ENCODE measurements at places on chromosomes 5 and 9.

DNA sequence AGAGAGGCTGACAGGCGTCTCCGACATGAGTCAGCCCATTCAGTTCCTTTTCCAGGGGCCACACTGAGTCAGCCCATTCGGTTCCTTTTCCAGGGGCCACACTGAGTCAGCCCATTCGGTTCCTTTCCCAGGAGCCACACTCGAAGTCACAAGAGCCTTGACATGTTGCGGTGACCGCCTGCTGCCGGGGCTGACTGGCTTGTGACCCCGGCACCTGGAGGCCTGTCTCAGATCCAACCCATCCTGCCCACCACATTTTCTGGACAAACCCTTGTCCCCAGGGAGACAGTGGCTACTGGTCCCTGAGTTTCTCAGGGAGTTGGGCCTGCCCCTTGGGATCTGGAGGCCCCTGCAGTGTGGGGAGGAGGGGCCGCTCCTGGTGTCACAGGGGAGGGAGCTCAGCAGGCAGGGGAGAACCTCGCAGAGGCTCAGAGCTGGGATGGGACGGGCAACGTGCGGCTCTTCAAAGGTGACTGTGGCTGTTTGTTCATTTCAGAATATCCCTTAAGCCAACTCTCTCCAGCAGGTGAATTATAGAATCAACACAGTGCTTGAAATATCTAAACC lies 40.5 kb upstream of the LPCAT1 start:
- no peak for DNase-seq

- no peak for DNase-seq
Measured at GRCh38 chr9:134680393-134681060, 38.9 kb downstream of the COL5A1 start.

GRCh38 chr5:152125661-152126205 lies 201.1 kb upstream of the GLRA1 start:
- no peak for DNase-seq

GRCh38 chr5:111004291-111004690 lies 67.2 kb upstream of the TSLP start:
- no peak for DNase-seq

DNA sequence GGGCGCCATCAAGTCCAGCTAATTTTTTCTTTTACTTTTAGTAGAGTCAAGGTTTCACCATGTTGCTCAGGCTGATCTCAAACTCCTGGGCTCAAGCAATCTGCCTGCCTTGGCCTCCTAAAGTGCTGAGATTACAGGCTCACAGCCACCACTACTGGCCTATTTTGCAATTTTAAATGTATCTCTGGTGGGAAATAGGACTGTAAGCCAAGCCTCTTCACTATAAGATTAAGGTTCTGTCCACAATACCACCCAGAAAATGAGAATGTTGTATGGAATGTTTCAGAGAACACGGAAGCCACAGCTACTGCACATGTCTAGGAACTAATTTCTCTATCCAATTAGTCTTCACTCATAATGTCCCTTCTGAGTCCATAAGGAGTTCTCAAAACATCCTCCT lies 607.3 kb downstream of the PRELID2 start:
- no peak for DNase-seq

- no peak for DNase-seq
Measured at GRCh38 chr5:176670449-176670848, 23.2 kb downstream of the TSPAN17 start.

DNA sequence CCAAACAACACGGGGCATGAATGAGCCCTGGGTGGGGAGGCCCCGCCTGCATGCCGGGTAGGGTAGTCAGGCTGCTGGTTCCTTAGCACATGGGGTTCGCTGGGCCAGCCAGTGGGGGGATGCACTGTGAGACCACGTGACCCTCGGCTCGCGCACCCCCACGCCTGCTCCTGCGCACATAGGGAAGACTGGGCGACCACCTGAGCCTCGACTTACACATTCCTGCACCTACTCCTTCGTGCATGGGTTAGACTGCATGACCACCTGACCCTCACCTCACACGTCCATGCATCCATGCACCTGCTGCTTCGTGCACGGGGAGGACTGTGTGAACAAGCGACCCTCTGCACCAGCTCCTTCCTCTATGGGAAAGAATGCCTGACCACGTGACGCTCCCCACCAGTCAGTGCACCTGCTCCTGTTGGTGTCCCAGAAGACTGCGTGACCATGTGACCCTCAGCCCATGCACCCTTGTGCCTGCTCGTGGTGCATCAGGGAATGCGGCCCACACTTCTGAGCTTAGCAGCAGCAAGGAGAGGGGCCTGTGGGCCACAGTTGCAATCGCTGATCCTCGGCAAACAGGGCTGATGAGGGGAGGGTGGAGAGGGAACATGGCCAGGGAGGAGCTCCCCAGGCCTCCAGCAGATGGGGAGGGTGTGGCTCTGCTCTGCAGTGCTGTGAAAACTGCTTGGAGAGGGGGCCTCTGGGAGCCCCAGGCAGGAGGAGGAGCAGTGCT lies 18.1 kb downstream of the LPCAT1 start:
- DNase-seq: no peak

DNA sequence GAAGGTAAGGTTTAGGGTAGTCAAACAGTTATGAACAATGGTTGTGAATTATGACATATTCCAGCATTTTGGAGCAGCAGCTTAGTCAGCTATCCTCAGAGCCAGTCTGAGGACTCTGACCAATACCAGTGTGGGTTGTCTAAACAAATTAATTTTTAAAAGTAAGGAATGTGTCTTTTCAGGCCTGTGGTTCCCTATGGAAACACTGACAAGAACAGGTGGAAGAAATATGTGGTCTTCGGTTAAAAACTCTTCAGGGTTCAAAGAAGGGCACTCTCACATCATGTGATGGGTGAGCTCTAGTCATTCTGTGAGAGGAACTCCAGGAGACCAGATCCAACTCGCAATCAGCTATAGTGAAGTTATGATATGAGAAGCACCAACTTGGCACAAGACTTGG lies 33.5 kb upstream of the ALDOB start:
- DNase-seq: no peak

DNA sequence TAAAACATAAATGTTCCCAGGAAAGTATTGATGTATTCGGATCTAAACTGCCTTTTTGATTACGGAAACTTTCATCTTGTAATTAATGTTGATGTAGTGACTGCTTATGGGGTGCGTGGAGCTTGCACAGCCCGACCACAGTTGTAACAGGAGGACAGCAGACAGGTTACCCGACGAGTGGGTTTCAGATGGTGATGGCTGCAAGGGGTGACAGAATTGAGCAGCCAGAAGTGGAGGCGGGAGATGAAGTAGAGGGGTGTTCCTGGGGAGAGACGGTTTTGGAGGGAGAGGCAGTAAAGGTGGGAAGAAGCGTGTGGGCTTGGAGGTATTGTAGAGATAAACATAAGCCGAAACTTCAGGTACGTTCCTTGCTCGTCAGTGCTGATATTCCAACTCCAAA lies 5.8 kb downstream of the CEP72 start:
- DNase-seq: no peak

GRCh38 chr5:10567121-10567591 lies 3.3 kb downstream of the ANKRD33B start:
- no peak for DNase-seq

DNA sequence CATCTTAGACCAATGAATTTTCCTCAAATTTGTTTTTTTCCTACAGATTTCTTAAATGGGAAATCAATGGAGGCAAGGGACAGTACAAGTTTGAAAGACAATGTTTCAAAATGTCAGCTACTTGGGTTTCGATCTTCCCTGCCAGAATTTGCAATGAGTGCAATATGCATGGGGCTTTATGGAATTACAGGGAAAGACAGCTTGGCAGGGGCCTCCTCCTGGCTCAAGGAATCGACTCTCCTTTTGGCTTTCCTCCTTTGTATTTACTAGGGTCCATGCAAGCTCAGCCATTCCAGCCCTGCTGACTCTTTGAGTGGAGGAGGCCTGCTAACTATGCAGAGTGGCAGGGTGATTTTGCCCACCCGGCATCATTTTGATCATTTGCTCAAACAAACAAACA lies 63.2 kb downstream of the MED27 start:
- no peak for DNase-seq

DNA sequence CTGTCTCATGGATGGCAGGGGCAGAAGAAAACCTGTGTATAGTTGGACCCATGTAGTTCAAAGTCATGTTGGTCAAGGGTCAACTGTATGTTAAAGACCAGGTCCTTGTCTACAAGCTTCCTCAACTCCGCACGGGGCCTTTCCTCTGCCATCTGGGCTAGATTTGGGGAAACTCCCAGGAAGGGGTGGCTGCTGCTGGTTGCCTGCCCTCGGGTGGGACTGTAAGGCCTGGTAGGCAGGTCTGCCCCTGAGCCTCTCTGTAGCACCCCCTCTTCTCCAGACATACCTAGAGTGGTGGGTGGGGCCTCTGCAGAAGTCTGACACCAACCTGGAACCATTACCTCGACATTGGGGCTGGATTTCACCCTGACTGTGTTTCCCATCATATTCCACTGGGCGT lies 15.2 kb downstream of the ENHO start:
- no peak for DNase-seq

DNA sequence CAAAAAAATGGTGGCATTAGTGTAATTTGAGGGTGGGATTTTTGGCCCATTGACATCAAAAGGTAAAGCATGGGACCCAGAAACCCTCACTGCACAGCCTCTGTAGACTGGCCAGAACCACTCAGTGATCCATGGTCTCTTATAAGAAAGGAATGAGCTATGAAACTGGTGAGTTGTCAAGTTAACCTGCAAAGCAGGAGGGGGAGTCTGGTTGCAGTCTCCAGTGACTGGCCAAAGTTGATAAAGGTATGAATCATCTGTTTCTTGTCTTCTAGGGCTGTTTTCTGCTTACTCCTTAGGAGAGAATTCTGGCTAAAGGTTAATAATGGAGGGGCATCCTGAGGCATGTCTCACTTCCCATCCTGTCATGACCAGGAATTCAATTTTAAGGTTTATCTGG lies 325.2 kb downstream of the TLR4 start:
- DNase-seq: no peak

DNA sequence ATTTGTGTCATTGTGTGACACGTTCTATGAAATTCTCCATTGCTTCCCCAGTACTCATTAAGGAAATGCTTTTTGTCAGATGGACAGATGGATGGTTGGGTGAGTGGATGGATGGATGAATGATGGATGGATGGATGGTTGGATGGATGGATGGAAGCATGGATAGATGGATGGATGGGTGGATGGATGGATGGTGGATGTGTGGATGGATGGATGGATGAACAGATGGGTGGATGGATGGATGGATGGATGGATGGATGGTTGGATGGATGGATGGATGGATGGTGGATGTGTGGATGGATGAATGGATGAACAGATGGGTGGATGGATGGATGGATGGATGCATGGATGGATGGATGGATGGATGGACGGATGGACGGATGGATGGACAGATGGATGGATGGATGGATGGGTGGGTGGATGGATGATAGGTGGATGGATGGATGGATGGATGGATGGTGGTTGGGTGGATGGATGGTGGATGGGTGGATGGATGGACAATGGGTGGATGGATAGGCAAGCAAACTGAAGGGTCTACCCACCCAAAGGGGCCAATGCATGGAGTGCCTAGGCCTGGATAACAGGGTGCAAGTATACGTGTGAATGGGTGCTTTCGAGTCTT lies 24.0 kb upstream of the GTF3C5 start:
- DNase-seq: no peak
